CD4-positive, alpha-beta T cell treated with Interleukin-10 for 1 hour (primary cell): ENCODE measurements at places on chromosomes 1 and 21.

- DNase-seq: no peak
Measured at GRCh38 chr1:171913385-171913784, 72.1 kb downstream of the DNM3 start.

DNA sequence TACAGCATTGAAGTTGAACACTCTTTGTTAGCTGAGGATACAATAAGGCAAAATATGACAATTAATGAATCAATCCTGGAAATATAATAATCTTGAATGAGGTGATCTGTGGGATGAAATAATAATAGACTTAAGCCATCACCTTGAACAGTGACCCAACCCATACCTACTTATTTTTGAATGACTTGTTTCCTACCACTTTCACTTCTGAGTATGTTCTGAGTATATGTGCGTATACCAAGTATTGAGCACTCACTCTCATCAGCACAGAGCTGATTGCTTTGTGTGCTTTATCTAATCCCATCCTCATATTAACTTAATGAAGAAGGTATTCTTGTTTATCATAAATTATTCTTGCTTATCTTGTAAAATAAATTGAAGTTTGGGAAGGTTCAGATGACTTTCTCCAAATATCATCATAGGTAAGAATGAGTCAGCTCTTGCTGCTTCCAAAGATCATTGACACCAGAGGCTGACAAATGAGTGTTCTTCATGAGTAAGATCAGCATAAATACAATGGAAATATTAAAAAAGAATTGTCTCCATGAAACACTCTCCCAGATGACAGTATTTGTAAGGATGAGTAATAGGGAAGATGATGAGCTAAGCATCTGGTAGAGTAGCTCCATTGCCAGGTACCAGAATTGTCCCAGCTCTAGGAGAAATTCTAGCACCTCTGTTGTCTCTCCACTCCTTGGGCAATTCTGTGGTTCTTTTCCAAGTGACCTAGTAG, 198.1 kb upstream of the KIAA0040 start:
- no peak for DNase-seq

DNA sequence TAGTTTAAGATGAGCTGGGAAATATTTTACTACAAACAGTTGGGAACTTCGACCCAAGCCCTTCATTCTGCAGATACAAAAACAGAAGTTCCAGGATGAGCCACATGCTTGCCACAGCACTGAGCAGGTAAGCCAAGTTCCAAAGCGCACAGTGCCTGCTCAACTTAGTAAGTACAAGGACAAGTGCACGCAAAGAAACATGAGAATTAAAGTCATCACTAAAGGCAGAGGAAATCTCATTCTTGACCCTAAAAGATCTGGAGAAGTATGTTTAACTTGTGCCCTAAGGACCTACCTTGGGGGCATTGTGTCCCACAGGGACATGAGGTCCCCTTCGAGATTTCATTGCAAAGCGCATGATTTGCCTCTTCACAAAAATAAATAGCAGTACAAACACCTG, 1.2 kb upstream of the UBAP2L start:
- no peak for DNase-seq

DNA sequence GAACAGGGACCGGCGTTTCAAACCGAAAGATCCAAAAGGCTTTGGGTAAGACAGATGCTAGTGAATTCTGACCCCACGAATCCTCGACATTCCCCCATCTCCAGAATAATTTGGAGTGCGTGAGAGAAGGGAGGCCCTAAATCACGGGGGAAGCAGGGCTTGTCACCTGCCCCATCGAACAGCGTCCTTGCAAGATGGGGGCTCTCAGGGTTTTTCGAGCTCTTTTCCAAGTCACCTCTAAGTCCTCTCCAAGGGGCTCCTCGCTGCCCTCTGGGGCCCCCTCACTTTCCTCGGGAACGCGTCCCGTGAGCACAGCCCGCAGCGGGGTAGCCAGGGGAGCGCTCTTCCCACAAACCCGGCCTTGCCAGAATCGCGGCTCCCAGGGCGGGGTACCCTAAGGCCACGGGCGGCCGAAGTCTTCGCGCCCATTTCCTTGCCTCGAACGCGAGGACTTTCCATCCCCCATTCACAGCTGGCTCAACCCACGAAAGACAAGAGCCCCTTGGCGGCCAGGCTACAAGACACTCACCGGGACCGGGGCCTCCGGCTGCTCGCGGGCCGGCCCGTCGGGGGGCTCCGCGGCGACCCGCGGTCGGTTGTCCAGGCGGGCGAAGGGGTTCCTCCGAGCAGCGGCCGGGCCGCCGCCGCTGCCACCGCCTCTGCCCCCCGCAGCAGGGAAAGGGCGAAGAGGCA, 546 bp downstream of the DONSON start:
- no peak for DNase-seq

DNA sequence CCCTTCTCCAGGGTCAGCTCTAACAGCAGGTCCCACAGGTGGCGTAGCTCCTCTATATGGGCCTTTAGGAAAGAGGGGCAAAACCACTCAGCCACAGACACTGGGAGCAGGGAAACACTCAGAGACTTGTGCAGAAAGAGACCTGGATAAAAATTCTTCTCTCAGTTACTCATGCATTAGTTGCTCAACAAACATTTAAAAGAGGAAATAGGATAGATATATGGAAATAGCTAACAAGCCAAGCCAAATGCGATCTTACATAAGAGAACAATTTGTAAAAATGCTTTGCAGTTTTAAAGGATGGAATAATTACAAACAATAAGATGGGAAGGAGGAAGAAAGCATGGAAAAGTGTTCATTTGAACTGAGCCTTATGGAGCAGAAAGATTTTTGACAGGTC, 4.9 kb downstream of the SPTA1 start:
- no peak for DNase-seq

GRCh38 chr1:13585612-13585991, 2.0 kb downstream of the PDPN start:
- no peak for DNase-seq

DNA sequence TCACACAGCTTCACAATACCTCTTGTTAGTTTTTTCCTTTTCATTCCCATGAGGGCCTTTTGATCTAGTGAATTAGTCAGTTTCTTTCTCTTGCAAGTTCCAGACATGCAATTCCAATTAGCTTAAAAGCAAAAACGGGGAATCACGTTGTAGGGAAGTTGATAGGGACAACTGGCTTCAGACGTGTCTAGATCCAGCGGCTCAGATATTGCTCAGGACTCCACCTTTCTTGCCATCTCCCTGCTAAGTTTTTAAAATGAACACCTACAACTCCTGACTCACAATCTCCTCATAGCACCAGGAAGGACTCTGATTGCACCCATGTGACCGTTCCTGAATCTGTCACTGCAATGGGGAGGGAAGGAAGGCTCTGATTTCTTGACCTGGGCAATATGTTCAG, 63.8 kb upstream of the ARHGAP29 start:
- DNase-seq: no peak

- DNase-seq: no peak
Measured at GRCh38 chr1:203321273-203322052, 16.1 kb downstream of the BTG2 start.

DNA sequence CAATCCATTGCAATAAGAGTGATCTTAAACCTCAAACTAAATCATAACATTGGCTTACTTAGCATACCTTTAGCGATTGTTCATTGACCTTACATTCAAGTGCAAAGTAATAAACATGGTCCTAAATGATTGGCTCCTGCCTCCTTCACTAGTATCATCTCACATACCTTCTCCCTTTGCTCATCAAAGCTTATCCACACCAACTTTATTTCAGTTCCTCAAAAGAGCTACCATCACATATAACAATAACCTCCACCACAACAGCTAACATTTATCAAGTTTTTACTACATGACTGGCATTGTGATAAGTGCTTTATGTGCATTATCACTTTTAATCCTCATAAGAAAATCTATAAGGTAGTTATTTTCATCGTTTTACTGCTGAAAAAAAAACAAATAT, 198.8 kb downstream of the COL24A1 start:
- no peak for DNase-seq

DNA sequence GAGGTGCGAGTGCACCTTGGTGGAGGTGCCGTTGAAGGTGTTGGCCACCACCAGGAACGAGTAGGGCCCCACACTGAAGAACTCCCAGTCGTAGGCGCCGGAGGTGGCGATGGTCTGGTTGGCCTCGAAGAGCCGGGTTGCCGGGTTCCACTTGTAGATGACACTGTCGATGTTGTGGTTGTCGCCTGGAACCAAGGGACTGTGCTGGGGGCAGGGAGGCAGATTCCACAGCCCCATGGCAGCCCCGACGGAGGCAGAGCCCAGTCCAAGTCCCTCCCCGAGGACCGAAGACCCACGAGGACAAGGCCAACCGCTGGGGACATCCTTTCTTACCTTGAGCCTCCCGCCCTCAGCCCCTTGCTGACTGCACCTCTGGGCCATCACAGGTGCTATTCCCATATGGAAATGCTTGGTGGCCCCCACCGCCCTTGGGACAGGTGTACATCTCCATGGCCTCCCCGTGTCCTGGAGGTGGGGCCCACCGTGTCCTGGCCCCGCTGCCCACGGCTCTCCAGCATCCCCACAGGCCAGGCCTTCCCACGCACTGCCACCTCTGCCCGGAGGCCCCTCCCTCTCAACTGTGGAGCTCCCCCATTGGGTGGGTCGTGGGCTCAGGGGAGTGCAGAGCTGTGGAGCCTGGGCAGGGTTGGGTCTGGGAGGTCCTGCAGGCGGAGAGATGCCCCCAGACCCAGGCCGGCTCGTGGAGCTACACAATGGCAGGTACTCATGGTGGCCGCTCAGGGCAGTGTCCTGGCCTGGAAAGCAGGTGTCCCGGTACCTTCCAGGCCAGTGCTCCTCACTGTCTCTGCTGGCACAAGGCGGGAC, 17.9 kb downstream of the KRTAP10-1 start:
- no peak for DNase-seq

- no peak for DNase-seq
Measured at GRCh38 chr1:60906039-60906438, 176.3 kb upstream of the NFIA start.

- peak; percentile 74 for DNase-seq
Measured at GRCh38 chr1:89519779-89520358, 4.8 kb upstream of the LRRC8B start.

DNA sequence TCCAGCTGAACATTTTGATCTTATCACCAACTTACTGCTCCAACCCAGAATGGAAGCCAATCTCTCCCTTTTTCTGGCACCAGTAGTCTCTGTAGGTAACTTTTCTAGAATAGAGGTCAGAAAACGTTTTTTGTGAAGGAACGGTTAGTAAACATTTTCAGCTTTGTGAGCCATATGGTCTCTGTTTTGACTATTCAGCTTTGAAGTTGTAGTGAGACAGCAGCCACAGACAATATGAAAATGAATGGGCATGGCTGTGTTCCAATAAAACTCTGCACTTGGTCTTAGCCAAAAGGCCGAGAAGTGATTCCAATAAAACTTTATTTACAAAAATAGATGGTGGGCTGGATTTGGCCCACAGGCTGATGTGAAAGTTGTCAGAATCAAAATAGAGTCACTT, 28.9 kb downstream of the MAP10 start:
- DNase-seq: no peak

GRCh38 chr1:15304708-15305467, 57.9 kb downstream of the FHAD1 start:
- peak; percentile 63 for DNase-seq

DNA sequence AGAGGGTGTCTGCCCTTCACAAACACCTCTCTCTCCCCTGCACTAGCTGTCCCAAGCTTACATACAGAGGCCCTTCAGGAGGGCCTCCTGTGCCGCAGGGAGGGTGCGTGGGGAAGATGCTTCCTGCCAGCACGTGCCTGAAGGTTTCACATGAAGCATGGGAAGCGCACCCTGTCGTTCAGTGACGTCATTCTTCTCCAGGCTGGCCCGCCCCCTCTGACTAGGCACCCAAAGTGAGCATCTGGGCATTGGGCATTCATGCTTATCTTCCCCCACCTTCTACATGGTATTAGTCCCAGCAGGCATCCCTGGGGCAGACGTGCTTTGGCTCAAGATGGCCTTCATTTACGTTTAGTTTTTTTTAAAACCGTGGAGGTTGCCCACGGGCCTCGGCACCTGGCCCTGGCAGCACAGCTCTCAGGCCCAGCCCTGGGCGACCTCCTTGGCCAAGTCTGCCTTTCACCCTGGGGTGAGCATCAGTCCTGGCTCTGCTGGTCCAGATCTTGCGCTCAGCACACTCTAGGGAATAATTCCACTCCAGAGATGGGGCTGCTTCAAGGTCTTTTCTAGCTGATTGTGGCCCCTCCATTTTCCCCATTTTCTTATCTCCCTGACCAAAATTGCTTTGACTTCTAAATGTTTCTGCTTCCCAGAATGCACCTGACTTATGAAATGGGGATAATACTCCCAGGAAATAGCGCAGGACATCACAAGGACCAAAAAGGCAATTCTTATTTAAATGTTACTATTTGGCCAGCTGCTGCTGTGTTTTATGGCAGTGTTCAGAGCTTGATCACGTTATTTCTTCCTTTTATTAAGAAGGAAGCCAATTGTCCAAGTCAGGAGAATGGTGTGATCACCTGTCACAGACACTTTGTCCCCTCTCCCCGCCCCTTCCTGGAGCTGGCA, 6.1 kb downstream of the NPPA start:
- DNase-seq: no peak

GRCh38 chr1:65341381-65341780, 32.0 kb downstream of the DNAJC6 start:
- no peak for DNase-seq

DNA sequence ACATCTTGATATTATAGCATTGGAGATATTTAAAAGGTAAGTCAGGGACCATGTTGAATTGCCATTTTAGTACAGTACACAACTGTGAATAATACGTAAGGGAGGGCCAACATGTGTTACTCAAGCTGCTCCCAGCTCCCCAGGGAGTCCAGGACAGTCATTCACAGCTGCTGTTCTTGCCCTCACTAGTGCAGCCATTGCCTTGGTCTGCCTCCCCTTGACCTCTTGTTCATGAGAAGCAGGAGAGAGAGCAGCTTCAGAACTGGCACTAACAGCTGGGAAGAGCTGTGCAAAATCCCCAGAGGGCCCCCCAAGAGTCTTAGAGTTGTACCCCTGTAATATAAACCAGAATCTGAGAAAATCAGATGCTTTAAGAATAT, 16.4 kb downstream of the TCEANC2 start:
- DNase-seq: no peak

GRCh38 chr1:119371815-119372214, 3.2 kb downstream of the HAO2 start:
- DNase-seq: no peak

GRCh38 chr1:9238134-9238533, 3.6 kb downstream of the H6PD start:
- no peak for DNase-seq

DNA sequence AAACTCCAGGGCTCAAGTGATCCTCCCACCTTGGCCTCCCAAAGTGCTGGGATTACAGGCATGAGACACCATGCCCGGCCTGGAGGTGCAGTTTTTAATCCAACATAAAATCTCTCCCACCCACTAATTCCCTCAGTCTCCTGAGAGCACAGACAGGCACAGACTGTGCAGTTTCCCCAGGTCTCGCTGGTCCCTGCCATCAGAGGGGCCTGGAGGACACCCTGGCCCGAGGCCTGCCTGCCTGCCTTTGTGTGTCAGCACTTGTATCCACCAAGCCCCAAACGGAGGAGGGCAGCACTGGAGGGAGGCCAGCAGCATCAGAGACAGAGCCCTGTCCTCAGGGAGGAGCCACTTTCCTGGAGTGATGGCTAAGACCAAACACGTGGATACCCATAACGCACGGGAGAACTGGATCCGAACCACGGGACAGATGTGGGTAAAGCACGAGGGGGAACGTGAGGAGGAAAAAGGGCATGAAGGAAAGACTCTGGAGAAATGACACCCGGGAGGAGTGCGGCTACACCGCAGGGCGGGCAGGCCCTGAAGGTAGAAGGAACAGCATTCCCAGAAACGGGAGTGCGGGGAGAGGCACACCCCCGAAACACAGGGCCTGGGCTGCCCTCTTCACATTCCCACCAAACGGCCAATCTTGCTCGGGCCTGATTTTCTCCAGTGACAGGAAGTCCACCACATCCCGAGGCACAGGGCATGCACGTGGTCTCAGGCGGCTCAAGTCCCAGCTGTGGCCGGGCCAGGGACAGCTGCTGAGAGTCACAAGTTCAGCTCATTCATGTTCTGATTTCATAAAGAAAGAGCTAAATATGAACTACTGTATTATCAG, 29.7 kb downstream of the NPHP4 start:
- DNase-seq: no peak
